Activated naive CD4-positive, alpha-beta T cell treated with anti-CD3 and anti-CD28 coated beads, Interleukin-2, amount 50 U/mL, for 72 hours (primary cell): ENCODE measurements at places on chromosomes 2 and 18.

DNA sequence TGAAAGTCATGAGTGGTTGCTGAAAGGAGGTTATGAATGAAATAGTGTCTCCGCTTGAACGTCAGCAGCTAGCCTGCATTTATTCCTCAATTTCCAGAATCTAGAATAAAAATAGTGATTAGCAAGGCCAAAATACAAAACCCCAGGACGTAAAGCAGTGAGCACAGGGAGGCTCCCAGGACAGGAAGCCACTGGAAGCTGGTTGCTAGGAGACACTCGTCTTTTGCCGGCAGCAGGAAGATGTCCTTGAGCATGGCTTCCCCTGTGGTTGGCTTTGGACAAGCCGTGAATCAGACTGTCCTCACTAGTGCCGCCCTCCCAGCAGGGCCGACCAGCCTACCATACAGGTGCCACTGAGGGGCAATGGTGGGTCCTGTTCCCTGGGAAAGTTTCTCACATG lies 374.4 kb downstream of the MTX2 start:
- no peak for DNase-seq

GRCh38 chr2:21972586-21972985 lies 848.8 kb downstream of the TDRD15 start:
- no peak for DNase-seq

DNA sequence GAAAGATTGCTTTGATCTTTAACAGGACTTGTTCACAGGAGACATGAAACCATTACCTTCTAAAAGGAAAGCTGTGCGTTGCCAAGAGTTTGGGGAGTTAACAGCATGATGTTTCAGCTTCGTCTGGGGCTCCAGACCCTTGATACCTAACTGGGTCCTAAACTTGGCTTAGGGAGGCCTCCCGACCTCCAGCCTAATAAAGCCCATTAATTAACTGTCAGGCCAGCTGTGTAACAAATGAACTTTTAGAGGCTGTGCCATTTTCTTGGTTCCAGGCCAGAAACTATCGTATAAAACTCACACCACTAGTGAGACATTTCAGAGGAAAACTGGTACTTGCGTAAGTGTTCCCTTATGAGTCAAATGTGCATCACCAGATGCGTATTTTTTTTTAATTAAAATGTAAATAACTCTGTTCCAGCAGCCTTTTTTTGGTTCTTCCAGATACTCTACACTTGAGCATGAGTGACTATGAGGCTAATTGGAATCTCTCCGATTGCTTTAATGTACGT lies 236.5 kb downstream of the BCL2 start:
- no peak for DNase-seq

DNA sequence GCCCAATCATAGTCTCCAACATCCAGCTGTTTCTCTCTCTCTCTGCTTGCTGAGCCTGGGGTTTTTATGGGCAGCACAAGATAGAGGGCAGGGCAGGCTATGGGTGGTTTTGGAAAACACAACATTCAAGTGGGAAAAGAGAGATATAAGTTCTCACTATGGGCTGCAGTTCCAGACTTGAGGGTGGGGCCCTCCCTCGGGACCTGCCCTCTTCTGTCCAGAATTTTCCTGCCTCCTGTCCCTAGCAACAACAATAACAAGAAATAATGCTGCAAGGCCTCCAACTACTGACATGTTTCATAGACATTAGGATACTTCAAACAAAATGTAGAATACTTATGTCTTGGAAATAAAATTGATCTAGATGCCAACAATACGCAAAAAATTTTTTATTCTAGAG lies 107.8 kb downstream of the C18orf54 start:
- no peak for DNase-seq

DNA sequence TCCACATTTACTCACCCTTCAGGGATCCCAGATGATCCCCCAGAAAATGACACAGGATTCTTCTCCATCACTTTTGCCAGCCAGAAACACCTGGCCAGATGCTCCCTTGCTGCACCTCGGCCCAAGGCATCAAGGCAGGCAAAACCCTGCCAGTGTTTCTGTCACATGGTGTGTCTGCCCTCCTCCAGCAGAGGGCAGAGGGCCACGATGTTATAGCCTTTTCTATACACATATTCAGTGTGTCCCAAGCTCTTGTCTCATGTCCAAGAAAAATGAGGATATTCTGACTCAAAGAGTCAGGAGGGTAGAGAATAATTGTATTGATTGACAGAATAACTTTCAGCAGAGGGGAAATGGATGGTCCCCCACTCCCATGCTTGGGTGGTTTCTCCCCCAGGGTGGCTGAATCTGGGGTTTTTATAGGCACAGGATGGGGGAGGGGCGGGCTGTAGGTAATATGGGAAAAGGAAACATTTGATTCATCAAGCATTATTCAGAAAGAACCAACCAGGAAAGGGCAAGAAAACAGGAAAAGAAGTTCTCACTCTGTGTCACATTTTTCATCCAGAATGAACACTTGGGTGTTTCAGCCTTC lies 933.9 kb downstream of the TRIB2 start:
- DNase-seq, result no peak

DNA sequence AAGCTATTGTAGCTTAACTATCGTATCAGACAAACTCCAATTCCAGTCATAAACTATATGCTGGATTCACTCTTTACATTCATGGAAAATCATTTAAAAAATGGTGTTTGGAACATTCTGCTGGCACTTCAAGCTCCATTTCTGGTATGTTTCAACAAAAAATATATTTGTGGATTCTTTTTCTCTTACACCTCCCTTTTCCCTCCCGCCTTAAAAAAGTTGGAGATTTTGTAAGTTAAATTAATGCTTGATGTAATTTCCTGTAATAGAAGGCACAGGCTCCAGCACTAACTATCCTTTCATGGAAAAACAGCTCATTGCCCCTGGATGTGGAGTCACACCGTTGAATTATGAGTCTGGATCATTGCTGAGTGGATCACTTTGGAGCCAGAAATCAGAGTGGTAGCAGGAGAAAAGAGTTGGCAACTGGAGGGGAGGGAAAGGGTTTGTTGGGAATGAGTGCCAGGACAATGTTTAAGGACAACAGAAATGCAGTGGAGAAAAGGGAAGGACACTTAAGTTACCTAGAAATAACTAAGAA lies 102.8 kb downstream of the ICOS start:
- DNase-seq, result no peak

DNA sequence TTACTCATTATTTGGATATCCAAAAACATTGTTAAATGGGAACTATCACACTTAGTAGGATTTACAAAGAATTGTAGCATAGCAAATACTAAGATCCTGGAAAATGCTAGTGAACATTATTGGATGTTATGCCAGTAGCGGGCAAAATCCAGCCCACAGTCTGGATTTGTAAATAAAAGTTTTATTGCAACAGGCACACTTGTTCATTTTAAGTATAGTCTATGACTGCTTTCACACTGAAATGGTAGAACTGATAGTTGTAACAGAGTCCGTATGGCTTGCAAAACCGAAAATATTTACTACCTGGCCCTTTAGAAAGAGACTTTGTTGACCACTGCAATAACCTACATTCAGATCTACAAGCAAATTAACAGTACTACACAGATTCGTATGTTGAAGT lies 53.6 kb downstream of the ACVR1 start:
- DNase-seq, result no peak

DNA sequence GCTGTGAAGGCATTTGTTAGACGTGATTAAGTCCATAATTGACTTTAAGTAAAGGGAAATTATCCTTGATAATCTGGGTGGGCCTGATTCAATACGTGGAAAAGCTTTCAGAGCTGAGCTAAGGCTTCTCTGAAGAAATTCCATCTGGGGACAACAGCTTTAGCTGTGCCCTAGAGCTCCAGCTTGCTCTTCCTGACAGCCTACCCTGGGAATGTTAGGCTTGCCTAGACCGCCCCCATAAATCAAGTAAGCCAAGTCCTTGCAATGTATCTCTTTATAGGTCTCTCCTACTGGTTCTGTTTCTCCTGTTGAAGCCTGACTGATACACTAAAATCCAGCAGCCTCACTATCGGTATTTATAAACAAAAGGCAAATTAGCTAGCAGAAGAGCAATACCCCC lies 160.0 kb downstream of the STK39 start:
- DNase-seq, result no peak

- DNase-seq, result no peak
These were observed 238.7 kb upstream of the COPS8 start for GRCh38 chr2:236847023-236847422.

DNA sequence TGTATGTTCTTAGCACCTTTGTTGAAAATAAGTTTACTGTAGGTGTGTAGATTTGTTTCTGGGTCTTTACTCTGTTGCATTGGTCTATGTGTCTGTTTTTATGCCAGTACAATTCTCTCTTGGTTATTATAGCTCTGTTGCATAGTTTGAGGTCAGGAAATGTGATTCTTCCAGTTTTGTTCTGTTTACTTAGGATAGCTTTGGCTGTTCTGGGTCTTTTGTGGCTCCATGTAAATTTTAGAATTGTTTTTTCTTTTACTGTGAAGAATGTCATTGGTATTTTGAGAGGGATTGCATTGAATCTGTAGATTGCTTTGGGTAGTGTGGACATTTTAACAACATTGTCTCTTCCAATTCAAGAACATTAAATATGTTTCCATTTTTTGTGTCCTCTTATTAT lies 69.1 kb downstream of the ANKRD62 start:
- DNase-seq, result no peak

GRCh38 chr18:8484951-8485350 lies 124.3 kb upstream of the RAB12 start:
- no peak for DNase-seq

DNA sequence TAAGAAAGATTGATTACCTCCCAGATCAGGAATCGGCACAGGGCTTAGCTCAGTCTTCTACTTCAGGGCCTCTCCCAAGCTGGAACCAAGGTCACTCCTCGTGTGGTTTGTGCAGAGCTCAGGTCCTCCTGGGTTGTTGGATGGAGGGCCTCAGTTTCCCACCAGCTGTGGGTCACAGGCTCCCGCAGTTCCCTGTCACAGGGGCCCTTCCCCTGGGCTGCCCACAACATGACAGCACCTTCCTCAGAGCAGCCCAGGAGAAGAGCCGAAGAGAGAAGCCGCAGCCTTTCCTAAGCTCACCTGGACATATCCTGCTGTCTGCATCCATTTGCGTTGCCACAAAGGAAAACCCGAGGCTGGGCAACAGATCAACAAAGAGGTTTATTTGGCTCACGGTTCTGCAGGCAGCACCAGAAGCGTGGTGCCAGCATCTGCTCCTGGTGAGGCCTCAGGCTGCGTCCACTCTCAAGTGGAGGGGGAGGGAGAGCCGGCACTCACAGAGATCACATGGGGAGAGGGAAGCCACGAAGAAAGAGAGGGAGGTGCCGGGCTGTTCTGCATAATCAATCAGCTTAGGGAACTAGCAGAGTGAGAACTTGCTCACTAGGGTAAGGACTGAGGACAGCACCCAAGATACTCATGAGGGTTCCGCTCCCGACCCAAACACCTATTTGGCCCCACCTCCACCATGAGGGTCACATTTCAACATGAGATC lies 13.0 kb upstream of the ALLC start:
- DNase-seq, result no peak

DNA sequence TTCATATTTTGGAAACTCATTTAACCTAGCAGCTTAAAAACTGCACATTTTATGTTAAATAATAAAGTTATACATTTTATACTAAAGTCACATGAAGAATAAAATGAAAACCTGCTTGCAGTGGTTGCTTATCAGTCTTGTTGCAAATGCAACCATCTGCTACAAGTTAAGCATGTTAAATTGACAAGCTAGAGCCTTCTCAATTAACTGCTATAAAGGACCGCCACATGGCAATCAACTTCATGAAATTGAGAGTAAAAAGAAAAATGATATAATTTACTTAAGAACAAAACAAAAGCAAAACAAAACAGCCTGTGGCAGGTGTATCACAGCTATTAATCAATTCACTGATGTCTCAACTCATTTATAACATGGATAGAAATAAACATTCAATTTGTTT lies 78.7 kb downstream of the RTTN start:
- DNase-seq, result no peak

GRCh38 chr18:54386043-54386442 lies 28.3 kb downstream of the C18orf54 start:
- DNase-seq, result no peak

DNA sequence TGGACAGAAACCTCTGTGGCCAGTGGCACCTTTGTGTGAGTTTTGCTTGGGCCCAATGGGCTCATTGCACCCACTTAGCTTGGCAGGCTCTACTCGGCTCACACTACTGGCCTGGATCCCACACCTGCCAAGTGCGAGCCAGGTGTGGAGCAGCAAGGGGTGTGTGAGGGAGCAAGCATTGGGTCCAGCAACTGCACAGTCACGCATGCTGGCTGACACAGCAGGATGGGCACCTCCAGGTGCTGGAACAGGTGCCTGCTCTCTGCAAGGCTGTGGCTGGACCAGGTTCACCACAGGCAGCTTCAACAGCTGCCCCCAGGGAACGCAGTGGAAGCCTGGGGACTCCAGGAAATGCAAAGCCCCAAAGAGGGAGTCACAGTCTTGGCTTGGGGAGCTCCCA lies 94.2 kb downstream of the DOK6 start:
- DNase-seq, result no peak

GRCh38 chr2:65377556-65378192 lies 54.7 kb downstream of the SPRED2 start:
- no peak for DNase-seq

DNA sequence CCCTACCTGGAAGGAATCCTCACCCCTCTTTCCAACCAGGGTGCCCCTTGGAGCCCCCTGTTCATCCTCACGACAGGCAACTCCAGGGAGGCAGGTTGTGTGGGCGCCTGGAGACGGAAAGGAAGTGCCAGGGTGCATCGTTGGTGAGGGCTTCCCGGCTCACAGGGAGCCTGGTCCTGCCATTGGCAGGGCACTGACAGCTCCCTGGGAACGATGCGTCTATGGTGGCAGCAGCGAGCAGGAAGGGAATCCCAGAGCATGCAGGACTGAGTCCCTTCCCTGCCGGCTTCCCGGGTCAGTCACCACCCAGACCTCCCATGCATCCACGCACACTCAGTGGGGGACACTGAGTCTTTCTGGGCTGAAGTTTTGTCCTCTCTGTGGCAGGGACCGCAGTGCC lies 117.6 kb downstream of the INHBB start:
- DNase-seq, result no peak

DNA sequence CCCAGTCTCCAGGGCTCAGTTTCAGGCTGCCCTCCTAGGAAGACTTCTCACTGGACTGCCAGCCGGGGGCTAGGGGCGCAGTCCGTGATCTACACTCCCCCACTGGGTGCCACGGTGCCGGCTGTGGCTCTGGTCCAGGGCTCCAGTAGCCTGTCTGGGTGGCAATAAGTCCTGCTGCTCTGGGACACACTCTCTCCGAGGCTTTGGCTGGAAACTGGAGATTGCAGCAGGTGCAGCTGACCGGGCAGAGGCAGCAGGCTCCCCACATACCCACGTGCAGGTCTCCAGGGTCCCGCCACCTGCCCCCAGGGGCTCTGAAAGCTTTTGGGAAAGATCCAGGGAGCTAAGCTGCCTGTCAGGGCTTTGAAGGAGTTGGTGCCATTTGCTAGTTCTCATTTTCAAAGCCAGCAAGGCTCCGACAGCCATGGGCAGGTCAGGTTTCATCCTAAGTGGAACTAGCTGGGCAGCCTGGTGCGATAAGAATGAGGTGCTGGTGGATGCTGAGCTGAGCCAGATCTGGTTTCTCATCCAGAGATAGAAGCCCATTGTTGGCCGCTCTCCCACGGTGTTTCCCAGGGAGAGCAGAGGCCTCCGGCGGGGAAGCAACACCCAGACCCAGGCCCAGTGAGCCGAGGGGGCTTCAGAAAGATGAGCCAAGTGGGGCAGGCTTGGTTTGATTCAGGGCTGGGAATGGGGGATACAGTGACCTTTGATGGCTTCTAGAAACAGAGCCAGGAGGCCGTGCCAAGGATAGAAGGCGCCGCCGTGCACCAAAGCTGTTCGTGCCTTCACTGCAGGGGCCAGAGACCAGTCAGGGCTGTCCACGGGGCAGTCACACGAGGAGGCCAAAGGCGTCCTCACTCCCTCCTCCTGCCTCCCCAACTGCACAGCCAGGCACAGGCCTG lies 141.7 kb upstream of the GPC1 start:
- DNase-seq, result peak; percentile 31
